EL (cell line): ENCODE measurements at places on chromosomes 4 and X.

DNA sequence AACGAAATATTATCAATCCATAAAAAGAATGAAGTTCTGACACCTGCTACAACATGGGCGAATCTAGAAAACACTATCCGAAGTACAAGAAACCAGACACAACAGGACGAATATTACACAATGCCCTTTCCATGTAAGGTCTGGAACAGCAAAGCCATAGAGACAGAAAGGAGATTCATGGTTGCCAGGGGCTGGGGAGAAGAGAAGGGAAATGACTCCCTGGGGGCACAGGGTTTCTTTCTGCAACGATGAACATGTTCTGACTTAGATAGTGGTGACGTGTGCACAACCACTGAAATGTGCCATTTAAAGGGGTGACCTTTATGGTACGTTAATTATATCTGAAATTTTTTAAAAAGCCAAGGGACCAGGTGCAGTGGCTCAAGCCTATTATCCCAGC is 28.3 kb downstream of the GPR143 start:
- no peak for DNase-seq

DNA sequence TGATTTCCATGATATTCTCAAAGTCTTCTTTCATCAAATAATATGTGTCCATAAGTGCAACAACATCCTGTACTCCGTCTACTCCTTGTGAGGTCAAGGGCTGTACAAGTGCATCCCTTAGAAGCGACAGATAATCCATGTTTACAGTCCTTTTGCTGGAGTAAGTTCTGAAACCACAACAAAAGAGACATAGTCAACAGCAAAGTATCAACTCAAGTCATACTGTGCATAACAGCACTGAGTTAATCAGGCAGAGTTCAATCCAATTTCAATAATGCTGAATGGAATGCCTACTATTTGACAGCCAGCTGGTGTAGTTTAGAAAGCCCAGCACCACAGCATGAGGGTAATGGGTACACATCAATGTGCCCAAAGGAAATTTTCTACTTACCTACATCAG is 74.5 kb downstream of the RFC1 start:
- DNase-seq, result no peak

DNA sequence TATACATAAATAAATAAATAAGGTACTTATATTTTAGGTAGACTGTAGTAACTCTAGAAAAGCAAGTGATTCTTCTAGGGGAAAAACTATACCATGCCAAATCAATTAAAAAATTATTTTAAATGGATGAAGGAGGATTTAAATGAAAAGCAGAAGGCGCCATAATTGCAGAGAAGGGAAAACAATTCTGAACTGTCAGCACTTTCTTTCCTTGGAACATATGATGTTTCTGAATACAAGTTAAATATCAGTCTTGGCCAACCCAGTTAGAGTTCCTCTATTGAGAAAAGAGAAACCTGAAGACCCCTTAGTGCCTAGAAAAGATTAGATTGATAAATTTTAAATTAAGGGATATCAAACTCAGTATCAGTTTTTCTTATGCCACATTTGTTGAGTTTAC is 75.8 kb downstream of the ADAM29 start:
- DNase-seq, result no peak

DNA sequence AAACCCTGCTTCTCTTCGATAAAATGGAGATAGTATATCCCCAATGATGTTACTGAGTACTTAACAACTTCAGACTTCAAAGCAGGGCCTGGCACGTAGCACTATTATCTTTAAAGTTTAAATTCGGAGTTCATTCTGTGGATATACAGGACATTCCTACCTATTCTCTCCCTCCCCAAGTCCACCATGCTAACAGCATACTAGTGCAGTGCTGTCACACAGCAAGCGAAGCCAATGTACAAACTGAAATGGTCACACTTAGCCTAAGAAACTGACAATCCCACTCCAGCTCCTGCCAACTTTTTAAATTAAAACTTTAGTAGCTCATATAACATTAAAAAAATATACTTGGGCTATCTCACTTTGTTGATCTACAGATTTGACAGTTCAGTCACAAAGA is 1.2 kb upstream of the DNAJB14 start:
- no peak for DNase-seq

- no peak for DNase-seq
These were observed 100.0 kb downstream of the SLC2A9 start for GRCh38 chr4:9921326-9921725.

- DNase-seq, result no peak
These were observed 12.1 kb upstream of the SLAIN2 start for GRCh38 chr4:48329193-48329592.

DNA sequence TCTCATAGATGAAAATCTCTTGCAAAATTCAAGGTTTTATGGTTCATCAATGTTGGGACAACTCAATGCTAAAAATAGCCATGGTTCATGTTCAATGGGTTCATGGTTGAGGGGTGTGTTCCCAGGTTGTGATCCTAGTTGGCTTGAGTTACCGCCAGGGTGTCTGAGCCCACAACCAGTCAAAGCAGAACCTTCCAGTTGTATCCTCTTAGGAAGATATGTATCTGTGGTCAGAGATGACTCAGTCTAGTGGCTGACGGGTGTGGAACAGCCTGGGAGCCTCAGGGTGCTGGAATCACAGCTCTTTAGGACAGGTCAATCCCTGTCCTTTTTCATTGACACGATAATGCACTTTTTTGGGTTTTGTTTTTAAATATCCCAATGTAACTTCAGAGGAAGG is 192.3 kb upstream of the NR3C2 start:
- DNase-seq, result peak; percentile 11

DNA sequence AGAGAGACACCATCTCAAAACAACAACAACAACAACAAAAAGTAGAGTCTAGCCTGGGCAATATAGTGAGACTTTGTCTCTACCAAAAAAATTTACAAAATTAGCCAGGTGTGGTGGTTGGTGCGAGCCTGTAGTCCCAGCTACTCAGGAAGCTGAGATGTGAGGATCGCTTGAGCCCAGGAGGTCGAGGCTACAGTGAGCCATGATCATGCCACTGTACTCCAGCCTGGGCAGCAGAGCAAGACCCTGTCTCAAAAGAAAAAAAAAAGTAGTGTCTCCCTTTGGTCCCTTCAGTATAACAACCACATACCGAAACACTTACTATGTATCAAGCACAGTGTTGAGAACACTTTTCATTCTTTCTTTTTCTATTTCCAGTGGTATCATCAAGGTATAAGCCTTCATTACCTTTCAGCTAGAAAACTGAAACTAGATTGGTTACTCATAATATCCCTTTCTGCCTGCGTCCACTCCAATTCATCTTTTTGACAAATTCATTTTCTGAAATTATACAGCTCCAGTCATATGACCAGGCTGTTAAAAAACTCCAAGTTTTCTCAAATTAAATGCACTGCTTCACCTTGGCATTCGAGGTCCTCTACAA is 54.1 kb downstream of the RPS6KA3 start:
- DNase-seq, result no peak

- no peak for DNase-seq
These were observed 66.6 kb upstream of the PSAPL1 start for GRCh38 chr4:7501314-7501713.

DNA sequence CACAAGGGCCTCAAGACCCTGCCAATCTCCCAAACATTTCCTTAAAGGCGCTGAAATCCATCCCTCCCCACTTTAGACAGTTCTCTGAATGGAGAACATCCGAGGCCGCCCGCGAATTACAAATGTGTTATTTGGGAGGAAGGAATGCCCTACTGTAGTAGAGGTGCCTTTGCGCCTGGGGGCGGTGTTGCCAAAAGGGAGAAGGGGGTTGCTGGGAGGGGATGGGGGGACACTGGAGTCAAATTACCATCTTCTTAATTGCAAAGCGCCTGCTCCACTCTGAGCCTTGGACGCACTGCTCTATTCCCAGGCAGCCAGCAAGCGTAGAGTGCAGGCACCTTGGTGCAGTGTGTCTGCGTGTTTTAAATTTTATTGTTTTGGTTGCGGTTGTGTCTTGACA is 2.7 kb downstream of the TMEM255A start:
- DNase-seq, result peak; percentile 10

DNA sequence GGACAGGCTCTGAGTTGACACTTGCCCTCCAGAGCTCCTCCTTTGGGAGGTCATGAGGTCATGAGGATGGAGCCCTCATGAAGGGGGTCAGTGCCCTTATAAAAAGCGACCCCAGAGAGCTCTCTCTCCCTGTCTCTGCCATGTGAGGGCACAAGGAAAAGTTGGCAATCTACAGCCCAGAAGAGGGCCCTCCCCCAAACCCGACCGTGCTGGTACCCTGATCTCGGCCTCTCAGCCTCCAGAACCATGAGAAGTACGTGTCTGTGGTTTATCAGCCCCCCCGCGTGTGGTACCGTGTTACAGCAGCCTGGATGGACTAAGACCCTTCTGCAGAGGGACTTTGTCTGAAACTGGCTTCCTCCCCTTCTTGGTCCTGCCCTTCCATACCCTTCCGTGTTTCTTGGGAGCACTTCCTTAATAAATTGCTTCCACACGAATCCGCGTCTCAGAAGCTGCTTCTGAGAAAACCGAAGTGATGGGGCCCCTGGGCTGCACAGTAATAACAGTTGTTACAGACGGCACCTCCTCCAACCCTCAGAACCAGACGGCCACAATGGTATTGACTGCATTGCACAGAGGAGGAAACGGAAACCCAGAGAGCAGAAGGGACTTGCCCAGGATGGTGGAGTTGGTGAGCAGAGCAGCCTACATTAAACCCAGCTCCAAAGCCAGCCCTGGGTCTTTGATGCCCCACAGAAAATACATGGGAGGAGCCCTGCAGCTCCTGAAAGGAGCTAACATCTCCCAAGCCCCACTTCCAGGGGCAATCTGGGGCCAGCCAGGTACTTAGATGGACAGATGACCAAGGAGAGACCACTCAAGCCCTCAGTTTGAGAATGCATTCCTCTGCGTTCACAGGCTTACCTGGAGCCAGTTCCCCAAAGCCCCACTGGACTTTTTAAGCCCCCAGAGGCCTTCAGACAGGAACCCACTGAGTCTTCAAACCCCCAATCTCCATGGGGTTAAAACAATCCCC is 242.7 kb downstream of the BCOR start:
- DNase-seq, result no peak

GRCh38 chrX:134244043-134244442 is 7.1 kb downstream of the CCDC160 start:
- peak; percentile 30 for DNase-seq

DNA sequence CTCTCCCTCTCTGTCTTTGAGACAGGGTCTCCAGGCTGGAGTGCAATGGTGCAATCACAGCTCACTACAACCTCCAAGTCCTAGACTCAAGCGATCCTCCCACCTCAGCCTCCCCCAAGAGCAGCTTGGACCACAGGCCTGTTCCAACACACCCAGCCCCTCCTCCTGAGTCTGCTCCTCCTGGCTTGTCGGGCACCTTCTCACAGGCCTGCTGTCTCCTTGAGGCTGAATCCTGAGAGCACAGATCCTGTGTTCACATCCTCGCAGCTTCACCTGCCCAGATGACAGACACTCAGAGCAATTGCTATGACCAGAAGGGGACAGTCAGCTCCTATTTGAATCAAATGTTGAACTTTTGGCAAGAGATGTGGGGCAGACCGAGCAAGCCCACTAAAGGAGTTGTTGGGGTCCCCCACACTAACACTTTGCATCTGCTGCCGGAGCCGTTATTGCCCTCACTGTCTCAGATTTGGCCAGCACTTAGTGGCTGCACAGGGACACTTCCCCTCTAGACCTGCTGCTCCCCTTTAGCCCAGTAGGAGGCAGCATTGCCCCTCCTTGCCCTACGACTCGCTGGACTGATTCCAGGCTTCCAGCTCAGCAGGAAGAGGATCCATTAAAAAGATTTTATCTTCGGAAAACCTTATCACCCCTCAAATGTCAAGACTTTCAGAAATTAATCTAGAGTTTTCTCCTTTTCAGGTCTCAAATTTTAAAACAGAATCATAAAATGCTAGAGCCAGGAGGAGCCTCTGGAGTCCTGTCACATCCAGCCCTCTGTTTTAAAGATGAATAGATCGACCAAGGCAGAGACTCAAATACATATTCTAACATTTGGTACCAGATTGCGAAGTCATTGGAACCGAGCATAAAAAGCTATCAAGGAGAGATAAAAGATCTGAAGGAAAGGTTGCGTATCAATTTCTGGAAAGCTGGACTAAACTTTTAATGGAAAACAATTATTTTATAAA is 113.7 kb downstream of the USP46 start:
- peak; percentile 67 for DNase-seq

- DNase-seq, result no peak
These were observed 120.4 kb downstream of the TMEM164 start for GRCh38 chrX:110123331-110123782.

DNA sequence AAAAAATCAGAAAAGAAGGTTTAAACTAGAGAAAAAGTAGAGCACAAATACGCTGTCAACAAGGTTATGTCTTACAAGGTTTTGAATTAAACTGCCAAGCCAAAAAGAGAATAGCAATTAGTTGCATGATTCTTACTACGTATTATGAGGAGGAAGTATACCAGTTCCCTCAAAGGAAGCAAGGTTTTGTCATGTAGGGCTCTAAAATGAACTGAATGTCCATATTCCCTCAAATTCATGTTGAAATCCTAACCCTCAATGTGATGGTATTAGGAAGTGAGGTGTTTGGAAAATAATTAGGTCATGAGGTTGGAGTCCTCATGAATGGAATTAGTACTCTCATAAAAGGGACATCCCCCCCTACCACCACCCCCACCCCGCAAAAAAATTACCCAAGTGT is 201.0 kb downstream of the FBXW7 start:
- no peak for DNase-seq

DNA sequence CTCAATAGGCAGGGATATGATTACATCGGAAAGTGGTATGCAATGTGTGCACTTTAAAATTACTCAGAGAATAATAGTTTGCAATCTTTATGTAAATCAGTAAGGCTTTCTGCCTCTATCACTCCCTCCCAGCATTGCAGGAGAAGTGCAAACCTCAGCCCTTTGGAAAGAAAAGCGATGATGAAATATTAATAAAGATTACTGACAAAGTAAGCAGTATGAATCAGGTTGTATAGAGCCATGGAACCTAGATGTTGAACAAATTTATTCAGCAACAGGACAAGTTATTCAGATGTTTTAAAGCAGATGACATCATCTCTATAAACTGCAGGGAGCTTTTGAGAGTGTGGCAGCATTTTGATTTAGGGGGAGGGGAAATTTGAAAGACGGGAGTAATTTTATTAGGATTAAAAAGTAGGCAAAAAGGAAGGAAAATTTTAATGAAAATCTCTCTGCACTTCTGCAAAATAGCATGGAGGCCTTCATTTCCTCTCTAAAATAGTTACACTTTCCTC is 631.7 kb upstream of the GRIA3 start:
- peak; percentile 8 for DNase-seq

DNA sequence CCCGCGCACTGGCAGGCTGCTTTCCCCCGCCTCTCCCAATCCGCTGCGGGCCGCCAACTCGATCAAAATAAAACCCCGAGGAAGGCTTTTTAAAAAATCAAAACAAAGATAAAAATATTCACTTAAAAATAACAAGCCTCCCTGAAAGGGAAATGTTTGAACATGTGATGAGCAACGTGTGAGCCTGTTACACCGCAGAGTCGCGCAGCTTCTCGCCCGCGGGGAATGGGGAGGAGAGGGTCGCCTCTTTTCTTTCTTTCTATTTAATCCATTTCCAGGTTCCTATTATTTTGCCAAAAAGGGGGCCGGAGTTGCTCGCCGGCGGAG is 326.0 kb upstream of the F9 start:
- DNase-seq, result no peak

DNA sequence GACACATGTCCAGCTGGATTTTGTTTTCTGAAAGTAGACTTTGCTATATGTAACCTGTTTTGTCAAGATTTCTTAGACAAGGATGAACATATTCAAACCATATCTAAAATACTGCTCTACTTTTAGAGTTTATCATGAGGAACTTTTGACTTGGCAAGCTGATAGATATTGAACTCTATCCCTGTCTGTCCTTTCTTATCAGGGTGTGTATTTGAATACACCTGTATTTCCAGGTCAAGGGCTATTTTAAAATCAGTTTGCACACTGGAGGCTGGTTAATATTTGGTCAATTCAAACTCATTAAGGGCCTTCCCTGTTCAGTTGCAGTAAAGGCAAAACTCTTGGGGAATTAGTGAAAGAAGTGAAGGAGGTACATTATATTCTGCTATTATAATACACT is 2.3 kb downstream of the CDS1 start:
- no peak for DNase-seq
